ENCODE measurements at places on chromosomes 6 and 20. TPM values are rescaled to one million over a fixed set of nuclear protein-coding genes. Genes with fewer than 3 reads are reported as not detected.

HAO1 gene
- total RNA-seq = not detected

GRCh38 chr20:50471231-50471630, 39.0 kb upstream of the PTPN1 start:
- no peak for DNase-seq

ADGRB3 gene
- 2.2 TPM for total RNA-seq

GRCh38 chr6:79188885-79189480, 45.5 kb downstream of the HMGN3 start:
- DNase-seq = no peak

PEX3 gene
- 22.3 TPM for total RNA-seq

GRCh38 chr6:1031720-1032119, 280.2 kb upstream of the FOXQ1 start:
- DNase-seq = no peak

DNA sequence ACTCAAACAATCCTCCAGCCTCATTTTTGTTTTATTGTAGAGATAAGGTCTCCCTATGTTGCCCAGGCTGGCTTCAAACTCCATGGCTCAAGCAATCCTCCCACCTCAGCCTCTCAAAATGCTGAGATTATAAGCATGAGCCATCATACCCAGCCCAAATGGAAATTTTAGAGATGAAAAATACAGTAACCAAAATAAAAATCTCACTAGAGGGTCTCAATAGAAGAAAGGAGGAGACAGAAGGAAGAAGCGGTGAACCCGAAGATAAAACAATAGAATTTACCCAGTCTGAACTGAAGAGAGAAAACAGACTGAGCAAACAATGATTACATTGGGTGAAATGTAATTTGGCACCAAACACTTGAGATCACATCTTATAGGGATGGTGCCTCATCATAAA, 16.7 kb upstream of the OLIG3 start:
- DNase-seq = no peak

All from suprapubic skin (tissue), 4 donors.